ENCODE measurements at places on chromosomes 5 and 9.

DNA sequence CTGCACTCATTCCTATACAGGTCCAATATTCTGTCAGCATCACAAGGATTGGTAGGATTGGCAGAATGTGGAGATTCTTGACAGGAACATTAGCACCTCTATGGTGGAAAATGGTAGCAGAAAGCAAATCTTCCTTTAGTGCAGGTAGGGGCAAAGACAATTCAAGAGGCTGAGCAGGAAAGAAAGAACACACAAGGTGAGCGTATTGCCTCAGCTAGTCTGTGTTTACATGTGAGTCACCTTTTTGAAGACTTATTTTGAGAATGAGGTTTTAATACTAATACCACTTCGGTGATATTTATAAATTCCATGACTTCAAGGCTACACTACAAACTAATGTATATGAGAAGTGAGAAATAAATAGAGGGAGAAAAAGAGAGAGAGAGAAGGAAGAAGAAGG, 717.0 kb downstream of the BRINP1 start:
- DNase-seq, result no peak

GRCh38 chr5:126552614-126553013, 42.4 kb downstream of the ALDH7A1 start:
- DNase-seq, result no peak

GRCh38 chr9:117028103-117028858, 341.2 kb downstream of the TRIM32 start:
- no peak for DNase-seq

- no peak for DNase-seq
Observed at GRCh38 chr5:73125289-73125688, 4.9 kb downstream of the TMEM171 start.

DNA sequence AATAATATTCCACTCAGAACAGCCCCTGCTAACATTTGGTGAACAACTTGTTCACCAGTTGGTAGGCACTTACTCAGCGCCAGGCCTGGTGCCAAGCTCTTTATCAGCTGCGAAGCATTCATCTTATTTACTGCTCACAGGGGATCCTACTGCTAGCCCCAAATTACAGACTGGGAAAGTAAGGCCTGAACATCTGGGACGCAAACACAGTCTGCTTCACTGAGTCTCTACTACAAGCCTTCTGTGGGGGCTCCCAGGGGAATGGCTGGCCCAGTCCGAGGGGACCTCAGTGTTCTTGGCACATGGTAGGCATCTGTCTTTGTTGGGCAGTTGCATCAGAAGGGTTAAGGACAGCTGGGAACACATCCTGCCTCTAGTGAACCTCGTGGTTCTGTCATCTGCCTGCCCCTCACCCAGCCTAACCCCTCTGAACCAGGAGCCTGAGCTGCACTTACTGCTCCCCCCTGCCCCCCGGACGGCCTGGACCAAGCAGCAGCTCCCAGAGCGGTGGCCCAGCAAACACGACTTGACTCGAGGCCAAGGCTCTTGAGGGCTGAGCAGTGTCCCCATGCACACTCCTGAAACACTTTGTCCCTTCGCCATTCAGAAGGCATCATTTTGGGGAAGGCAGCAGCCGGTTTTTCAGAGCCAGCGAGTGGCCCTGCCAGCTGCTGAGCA, at the start of gene PHYHD1:
PHYHD1 (plus strand) TSS at position 602 of the 678 bp plus-strand sequence. CDS start 1,342 bp downstream, outside the sequence.
- peak; percentile 73 for DNase-seq

GRCh38 chr5:132010645-132010988, 841 bp downstream of the ACSL6 start:
- DNase-seq, result no peak

DNA sequence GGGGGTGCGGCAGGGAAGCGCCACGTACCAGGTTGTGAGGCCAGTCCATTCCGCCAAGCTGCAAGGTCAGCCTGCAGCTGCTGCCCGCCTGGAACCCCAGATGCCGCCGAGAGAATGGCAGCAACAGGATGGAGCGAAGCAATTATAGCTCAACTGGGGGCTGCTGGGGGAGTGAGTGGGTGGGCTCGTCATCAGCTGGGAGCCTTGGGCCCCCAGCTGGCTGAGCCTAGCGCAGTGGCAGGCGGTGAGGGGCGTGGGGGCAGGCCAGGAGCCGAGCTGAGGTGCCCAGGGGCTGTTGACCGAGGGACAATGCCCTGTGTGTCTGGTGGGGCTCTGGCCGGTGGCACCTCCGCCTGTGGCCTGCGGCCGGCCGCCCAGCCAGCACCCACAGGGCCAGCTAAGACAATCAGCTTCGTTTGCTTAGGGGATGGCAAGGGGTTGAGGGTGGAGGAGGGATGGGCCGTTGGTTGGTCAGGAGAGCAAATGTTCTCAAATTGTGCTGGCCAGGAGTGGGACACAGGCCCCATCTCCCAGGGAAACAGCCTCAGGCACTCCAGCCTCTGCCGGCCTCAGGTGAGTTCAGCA, at the start of gene IL17B:
IL17B (minus strand) TSS at position 116 of the 585 bp plus-strand sequence; CDS start at position 49, 67 bp downstream.
- no peak for DNase-seq

DNA sequence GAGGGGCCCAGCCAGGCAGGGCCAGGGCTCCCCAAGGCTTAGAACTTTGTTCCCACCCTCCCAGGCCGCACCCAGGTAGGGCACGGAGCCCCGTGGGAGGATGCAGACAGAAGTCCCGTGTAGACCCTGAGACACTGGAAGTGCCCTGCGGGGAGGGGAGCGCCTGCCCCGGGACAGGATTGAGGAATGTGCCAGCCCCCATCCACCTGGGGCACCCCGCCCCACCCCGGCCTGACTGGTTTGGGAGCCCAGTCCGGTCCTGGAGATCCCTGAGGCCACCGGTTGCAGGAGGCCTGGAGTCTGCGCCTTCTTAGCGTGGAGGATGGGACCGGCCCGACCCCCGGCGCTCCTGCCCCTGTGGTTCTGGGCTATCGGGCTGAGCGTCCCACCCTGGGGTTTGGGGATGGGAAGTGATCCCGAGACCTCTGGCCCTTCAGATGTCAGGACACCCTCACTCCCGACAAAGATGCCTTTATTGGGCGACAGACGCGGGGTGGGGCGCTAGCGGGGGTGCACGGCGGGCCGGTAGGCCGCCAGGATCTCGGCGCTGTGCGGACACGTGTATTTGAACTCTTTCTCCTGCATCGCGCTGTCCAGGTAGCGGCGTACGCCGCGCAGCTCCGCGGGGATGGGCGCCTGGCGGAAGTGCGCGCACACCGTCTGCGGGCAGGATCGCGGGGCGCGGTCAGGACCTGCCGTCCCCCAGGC, 2.0 kb downstream of the CLIC3 start:
- no peak for DNase-seq

GRCh38 chr5:115785381-115786065, 30.9 kb downstream of the CDO1 start:
- no peak for DNase-seq

- no peak for DNase-seq
Observed at GRCh38 chr5:172104801-172105701, 83.0 kb downstream of the STK10 start.

GRCh38 chr5:12865529-12865928, 961.3 kb upstream of the CTNND2 start:
- DNase-seq, result no peak

DNA sequence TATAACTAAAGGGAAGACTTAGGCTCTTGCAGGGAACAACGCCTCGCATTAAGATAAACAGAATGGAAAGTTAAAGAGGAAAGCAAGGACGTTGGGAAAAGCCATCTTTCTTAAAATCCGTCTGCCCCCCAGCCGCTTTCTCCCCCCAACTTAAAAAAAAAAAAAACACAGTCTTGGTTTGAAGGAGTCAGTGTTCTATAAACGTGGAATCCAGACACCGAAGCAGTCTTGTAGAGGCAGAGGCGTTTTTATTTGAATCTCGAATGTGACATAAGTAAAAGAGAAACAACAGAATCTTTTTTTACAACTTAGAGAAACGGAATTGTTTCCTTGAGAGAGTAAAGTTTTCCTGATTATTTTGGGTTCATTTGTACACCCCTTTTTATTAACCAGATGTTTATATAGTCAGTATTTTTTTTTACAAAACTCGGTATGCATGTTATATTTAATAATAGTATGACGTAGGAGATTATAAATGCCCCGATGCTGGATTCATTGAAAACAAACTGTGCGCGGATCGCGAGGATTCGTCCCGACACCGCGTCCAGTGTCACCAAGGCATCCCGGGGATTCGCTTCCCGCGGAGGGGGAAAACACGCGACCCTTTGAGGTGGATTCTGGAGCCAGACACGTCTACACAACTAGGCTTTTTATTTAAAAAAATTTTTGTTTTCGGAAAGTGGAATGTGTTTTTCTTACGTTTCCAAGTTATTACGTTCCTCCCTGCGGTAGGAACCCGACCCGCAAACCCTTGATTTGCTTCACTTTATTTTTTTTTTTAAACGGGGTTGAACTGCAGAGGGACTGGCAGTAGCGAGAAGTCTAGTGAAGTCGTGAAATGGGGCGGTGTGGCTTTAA, 6.7 kb downstream of the PTCH1 start:
- peak; percentile 43 for DNase-seq

DNA sequence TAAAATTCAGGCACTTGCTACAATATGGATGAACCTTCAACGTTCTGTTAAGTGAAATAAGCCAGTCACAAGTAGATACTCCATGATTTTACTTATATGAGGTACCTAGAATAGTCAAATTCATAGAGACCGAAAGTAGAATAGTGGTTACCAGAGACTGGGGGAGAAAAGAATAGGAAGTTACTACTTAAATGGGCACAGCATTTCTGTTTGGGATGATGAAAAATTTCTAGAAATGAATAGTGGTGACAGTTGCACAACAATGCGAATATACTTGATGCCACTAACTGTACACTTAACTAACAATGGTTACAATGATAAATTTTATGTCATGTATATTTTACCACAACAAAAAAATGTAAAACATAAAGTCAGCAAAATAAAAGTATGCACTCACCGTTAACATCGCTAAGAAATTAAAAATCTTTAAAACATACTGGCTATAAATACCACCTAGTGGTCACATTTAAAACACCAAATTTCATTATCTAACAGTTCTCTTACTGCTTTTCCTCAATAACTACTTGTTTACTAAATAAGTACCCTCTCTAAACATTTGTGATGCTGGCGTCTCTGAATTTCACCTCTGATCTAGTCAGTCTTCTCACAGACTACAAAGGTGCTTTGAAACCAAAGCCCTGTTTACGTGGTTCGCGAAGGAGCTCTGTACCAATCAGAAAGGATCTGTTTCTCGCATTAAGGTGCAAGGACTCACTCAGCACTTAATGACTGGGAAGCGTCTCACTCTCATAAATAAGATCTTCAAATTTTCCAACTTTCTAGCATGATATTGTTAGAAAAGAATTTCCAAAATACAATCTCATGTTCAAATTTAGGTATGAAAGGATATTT, 22.7 kb downstream of the KIF3A start:
- no peak for DNase-seq

- no peak for DNase-seq
Observed at GRCh38 chr5:171485668-171486067, 66.2 kb downstream of the FGF18 start.

- no peak for DNase-seq
Observed at GRCh38 chr5:139709582-139710318, 61.6 kb downstream of the CXXC5 start.

DNA sequence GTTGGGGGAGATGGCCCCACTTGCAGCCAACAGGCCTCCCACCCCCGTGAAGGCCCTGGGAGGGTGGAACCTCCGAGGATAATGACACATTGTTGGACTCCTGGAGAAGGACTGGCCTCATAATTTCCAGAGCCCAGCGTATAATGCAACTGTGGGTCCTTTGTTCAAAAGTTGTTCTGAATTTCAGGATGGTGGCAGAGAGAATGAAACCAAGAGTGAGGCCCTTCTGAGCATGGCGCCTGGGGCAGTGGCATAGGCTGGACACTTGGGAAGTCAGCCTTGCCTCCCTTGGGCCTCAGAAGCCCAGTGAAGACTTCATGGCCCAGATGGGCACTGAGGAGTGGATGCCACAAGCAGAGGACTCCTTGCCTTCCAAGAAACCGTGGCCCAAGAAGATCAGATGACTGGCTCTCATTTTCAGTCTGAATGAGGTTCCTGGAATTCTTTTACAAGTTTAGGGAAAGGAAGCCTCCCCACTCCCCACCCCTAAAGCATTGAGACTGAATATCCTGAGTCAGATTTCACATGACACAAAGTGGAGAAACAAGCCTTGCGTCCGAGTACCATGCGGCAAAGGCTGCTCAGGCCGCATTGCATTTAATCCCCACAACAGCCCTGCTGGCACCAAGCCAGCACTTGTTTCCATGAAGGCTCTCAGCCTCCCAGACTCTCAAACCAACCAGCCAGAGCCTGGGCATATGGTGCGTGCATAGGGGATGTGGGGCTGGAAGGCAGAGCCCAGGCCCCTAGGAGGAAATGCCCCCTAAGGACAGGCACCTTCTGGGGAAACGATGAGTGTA, 96.7 kb upstream of the SMIM23 start:
- no peak for DNase-seq

GRCh38 chr5:121033334-121033733, 569.2 kb downstream of the PRR16 start:
- no peak for DNase-seq

GRCh38 chr9:137797206-137798120, 80.1 kb upstream of the CACNA1B start:
- DNase-seq, result no peak

Measured in posterior cingulate gyrus (tissue), 11 donors.